ENCODE measurements at places on chromosomes 3 and 15.

GRCh38 chr3:73273341-73273740 lies 211.9 kb downstream of the EBLN2 start:
- no peak for DNase-seq

- DNase-seq = no peak
Observed at GRCh38 chr3:127844326-127844942, 22.1 kb upstream of the MGLL start.

DNA sequence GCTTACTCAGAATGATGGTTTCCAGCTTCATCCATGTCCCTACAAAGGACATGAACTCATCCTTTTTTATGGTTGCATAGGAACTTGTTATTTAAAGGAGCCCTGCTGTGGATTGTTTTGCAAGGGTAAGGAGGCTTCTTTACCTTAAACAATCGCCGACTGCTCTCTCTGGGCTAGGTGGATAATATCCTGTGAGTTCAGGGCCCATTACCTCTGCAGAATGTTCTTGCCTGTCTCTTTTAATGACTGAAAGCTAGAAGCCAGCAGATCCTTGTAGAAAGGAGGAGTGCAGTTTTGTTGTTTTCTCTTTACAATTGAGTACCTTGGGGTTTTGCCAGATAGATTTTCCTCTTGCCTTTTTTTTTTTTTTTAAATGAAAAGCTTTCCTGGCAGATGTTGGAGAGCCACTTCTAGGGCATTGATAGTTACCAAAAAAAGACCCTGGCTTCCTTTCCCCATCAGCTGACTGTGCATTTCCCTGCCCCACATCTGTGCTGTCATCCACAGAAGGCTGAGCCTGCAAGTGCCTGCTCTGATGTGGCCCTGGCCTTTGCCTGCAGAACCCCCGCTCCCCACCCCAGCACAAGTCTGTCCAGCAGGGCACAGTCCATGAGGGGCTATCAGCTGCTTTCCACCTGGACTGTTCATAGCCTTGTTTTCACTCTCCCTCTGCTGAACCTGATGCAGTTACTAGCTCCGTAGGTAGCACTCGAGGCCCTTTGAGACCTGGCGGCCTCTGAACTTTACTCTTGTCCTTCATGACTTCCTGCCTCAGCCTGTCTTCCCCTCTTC lies 113.1 kb downstream of the CHCHD6 start:
- DNase-seq = peak; percentile 85

- DNase-seq = no peak
Observed at GRCh38 chr15:94639701-94640100, 408.3 kb downstream of the MCTP2 start.

DNA sequence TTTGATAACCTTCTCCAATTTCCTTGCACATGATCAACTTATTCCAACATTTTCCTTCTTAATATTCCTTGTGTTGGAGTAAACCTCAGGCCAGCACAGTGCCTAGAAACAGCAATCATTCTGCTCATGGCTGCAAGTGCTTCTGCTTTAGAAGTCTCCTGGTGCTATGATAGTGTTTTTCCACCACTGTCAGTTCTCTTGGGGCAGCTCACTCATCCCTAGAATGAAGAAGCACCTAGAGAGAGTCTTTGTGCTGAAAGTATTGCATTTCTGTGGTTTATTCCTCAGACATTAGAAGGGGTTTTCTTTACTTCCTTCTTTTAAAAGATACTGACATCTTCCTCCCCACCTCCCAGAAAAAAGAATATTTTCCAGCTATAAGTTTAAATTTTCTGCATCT lies 183.5 kb downstream of the RYR3 start:
- DNase-seq = no peak

- no peak for DNase-seq
Observed at GRCh38 chr3:86801066-86801465, 189.9 kb downstream of the VGLL3 start.

All from NCI-H2029 (cell line).